ENCODE measurements at places on chromosomes 3 and 15.

- DNase-seq: no peak
These were observed 55.0 kb upstream of the CHD2 start for GRCh38 chr15:92845126-92845508.

DNA sequence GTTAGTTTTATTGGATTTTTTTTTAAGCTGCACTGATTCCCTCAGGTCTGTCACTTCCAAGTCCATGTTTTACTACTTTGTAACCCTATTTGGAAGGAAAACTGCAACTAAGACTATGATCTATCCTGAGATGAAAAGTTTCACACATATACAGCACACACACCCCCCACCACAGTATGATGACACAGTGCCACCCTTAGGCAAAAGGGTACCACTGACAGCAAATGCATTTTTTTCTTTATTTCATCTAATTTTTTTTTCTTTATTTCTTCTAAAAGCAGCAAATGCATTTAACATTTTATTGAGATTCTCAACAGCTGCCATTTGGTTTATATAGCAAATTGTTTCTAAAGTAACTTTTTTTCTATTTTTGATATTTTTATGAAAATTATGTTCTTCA lies 21.2 kb downstream of the NGRN start:
- no peak for DNase-seq

DNA sequence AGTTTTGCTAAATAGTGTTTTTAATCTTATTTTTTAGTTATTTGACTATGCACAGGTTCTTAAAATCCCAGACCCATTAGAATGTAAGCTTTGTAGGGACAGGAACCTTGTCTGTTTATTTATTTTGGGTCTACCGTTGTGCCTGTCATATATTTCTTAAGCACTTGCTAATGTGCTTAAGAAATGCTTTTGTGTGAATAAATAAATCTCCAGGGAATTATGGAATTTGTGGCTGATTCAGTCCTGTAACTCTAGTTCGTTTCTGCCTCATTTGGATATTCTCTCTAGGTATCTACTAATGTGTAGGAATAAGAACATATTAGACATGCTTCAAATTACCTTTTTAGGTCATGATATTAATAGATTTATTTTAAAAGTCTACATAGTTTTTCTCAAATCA lies 161.6 kb downstream of the LPP start:
- DNase-seq: no peak

- DNase-seq: no peak
These were observed 13.8 kb downstream of the XCR1 start for GRCh38 chr3:46013316-46014094.

GRCh38 chr3:69368129-69368741 lies 17.7 kb downstream of the FRMD4B start:
- no peak for DNase-seq

DNA sequence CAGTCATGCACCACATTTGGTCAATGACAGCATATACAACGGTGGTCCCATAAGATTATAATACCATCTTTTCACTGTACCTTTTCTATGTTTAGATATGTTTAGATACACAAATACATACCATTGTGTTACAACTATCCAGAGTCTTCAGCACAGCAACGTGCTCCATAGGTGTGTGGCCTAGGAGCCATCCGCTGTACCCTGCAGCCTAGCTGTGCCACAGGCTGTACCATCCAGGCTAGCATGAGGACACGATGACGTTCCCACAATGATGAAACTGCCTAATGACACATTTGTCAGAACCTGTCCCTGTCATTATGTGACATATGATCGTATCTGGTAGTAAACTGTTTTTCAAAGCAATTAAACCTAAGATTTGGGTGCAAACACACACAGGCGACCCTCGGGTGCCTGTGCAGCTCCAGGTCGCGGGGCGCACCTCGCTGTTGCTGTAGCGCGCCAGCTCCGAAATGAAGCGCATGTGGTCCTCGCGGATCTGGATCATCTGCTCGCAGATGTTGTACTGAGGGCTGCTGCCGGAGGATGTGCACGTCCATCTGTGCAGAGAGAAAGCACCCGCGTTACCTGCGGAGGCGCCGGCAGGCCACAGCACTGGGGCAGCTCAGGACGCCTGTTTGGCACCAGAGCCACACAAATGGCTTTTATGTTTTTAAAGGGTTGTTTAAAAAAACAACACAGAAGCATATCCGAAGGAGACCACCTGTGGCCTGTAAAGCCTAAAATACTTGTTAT lies 48.2 kb downstream of the CYFIP1 start:
- no peak for DNase-seq

DNA sequence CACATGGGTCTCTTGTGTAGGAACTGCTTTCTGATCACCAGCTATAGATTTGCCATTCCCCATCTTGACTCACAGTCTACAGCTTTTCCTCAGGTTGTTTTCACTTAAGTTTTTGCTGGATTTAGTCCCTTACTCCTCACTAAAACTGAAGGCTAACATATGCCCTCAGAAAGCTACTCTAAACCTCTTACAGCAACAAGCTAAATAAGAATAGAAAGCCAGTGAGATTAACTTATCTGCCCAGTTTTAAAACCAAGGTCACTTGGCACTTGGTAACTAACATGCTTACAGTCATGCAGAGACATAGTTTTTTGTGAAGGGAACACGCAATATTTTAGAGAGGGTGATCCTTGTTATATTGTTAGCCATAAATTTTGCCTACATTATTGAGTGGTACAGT lies at the start of gene GUCA1C:
TSS of gene GUCA1C (minus strand) at position 180 of the 400 bp plus-strand sequence. CDS start at position 63, 117 bp downstream.
- DNase-seq: no peak

- DNase-seq: no peak
These were observed at the start of gene ADAMTSL3 for GRCh38 chr15:83653639-83654378. ADAMTSL3 (plus strand) TSS chr15:83654123; CDS start chr15:83655762, 1,639 bp downstream.

DNA sequence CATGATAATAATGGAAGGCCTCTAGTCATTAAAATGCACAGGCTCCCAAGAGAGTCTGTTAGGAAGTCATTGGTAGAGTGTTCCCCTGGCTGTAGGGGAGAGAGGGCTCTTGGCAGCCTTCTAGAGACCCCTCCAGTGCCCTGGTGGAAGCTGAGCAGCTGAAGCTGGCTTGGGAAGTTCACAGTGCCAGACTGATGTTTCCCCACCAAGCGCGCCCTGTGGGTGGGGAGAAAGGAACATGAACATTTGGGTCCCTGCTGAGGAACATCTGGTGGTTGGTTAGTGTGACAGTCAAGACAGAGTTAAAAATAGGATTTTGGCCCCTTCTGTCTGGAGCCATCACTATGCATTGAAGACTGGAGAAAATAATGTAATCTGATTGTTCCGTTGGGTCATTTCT lies 37.1 kb upstream of the RGMA start:
- no peak for DNase-seq

GRCh38 chr3:74463515-74463914 lies 150.9 kb downstream of the CNTN3 start:
- no peak for DNase-seq

DNA sequence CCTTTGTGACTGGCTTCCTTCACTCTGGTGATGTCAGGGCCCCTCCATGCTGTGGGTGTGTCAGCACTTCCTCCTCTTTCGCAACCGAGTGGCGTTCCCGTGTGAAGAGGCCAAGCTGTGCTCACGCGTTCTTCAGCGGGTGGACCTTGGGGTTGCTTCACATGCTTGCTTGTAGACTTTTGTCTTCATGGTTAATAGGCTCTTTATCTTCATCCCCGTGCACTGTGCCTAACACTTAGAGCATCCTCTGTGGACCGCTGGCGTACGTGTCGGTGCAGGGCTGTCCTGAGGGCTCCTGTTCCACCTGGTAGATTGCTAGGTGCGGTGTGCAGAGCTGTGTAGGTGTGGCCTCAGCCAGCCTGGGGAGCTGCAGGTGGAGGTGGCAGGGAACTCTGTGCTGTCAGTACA lies 182.3 kb downstream of the OR4M2 start:
- no peak for DNase-seq

GRCh38 chr15:68113273-68113672 lies 59.2 kb downstream of the PIAS1 start:
- no peak for DNase-seq

GRCh38 chr15:38996111-38996631 lies 431.6 kb upstream of the RASGRP1 start:
- DNase-seq: no peak

- no peak for DNase-seq
These were observed 530.8 kb downstream of the SHQ1 start for GRCh38 chr3:72317491-72317890.

- DNase-seq: no peak
These were observed 133.4 kb upstream of the SMAD3 start for GRCh38 chr15:66931768-66932633.

DNA sequence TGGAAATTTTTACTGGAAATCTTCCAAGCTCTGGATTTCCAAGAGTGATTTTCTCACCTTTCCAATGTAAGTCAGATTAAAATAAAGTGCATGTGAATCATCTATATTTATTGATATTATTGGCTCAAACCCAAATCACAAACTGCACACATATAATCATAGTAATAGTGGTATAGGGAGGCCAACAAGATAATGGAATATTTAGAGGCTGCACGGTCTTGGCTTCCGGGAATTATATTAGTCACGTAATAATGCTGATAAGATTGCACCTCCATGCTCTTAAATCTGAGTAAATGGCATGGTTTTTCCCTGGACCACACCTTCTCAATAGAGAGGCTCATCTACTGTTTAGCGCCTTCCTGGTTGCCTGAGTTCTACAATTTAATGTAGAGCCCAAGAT lies 567.1 kb upstream of the NR2F2 start:
- no peak for DNase-seq

- DNase-seq: no peak
These were observed 19.9 kb upstream of the SYNM start for GRCh38 chr15:99084965-99085364.

DNA sequence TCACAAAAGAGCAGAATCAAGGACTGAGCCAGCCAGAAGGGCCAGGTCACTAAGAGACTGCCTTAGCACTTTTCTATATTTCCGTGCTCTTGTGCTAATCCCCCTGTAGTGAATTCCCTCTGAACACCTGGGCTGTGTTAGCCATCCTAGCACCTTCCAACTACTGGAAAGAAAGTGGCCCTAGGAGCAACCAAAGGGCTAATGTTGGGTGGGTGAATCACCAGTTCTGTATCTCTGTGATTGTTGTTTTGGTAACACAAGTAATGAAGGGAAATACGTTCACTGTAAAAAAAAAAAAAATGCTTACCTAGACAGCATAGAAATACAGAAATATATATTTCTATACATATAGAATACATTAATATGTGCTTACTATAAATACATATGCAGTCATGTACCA lies 43.9 kb downstream of the PXYLP1 start:
- DNase-seq: no peak

GRCh38 chr3:60399292-60399691 lies 852.0 kb downstream of the FHIT start:
- DNase-seq: no peak

GRCh38 chr15:92494806-92495336 lies 101.2 kb downstream of the ST8SIA2 start:
- no peak for DNase-seq

GRCh38 chr3:56291953-56292352 lies 176.3 kb downstream of the ERC2 start:
- DNase-seq: no peak

DNA sequence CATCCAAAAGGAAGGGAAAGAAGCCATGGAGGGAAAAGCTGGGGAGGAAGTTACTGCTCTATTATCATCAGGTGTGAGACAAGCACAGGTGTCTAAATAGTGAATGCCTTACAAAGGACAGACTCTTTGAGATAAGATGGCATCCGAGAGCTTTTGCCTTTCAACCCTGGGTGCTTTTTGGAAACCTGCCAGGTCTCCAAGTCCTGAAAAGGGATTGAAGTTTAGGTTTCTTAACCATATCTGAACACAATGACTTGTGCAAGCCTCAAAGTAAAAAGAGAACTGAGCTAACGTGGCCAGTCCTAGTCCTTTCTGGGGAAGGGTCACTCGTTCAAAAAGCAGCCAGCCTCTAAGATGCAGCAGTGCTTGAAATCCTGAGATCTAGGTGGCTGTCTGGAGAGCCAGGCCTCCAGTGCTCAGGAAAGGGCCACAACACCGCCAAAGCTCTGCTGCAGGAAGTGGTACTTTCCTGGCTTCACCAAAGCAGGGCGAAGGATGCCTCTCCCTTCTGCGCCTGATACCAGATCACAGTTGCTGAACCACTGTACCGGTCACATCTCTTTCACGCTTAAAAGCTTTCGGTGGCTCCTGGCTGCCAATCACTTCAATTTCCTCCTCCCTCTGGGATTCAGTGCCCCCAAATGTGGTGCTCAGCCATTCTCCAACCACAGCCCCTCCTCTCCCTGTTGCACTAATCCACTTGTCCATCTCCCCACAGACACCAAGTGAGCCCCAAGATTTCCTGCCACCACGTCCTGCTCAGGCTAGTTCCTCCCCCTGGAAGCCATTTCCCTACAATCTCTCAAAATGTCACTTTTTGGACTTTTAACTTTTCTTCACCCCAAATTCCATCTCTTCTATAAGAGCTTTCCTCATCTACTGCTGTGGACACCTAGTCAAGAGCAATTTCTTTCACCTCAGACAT lies 104.1 kb upstream of the LPP start:
- DNase-seq: peak; percentile 8

DNA sequence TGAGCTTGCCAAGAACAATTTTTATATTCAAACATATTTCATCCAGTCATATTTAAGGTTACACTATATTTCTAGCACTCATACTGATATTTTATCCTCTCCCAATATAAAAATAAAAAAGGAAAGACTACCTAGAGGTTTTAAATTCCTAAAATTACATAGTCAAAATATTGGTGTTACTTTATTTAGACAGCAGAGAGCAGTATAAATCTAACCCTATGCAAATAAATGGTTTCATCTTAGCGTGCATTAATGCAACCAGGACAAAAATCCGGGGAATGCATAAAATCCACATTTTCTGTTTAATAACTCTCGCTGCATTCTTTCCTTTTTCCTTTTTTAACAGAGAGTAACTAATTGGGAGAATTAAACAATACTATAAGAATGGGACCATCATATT lies 1447.4 kb upstream of the ALCAM start:
- no peak for DNase-seq

DNA sequence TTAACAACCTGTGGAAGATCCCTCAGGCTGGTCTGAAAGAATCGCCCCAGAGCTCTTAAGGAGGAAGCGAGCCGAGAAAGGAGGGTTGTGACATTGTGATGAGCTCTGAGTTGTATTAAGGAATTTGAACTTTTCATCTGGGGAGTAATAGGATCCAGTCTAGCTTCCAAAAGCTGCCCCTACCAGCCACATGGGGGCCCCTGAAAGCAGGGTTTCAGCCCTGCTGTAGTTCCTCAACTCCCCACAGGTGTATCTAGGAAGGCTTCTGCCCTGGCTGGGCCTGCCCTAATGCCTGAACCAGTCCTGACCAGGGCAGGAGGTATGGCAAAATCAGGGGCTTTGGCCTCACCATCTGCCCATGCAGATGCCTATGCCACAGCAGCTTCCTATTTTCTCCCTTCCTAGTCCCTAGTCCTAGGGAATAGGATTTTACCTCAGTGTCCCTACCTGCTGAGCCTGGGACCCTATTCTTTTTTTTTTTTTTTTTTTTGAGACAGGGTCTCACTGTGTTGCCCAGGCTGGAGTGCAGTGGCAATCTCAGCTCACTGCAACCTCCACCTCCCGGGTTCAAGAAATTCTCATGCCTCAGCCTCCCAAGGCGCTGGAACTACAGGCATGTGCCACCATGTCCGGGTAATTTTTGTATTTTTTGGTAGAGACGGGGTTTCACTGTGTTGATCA lies 5.0 kb upstream of the AP3S2 start:
- DNase-seq: peak; percentile 23

Measured in T-helper 22 cell (primary cell).